ENCODE measurements at places on chromosomes 6 and 20.
A peak's percentile ranks its signal among the peaks of the same experiment; 100 is the strongest.

DNA sequence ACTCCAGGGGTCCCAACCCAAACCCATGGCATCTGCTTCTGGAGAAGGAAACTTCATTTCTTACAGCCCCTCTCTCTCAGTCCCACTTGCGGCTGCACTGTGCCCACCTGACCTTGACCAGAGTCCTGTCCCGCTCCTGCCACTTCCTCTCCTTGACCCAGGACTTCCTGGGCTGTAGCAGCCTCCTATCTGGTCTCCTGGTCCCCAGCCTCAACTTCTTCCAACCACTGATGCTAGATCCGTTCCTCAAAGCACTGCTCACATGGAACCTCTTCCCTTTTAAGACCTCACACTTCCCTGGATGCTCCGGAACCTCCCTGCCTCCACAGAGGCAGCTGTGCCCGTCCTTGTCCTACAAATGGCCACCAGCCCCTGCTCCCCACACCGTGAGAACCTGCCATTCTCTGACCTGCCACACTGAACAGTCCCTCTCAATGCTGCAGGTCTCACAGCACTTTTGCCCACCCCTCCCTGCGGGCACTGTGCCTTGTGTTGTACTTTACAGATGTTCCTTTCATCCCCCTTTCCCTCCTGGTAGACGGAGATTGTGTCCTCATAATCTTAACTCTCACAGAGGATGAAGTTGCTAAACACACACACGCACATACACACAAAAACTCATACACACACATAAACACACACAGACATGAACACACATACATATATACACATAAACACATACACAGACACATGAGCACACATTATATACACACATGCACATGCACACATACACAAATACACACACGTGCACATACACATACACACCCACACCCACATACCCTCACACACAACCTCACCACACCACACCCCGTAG, 59.6 kb upstream of the NXT1 start:
- DNase-seq, result no peak

- no peak for DNase-seq
Observed at GRCh38 chr6:51842804-51843378, 244.5 kb downstream of the PKHD1 start.

DNA sequence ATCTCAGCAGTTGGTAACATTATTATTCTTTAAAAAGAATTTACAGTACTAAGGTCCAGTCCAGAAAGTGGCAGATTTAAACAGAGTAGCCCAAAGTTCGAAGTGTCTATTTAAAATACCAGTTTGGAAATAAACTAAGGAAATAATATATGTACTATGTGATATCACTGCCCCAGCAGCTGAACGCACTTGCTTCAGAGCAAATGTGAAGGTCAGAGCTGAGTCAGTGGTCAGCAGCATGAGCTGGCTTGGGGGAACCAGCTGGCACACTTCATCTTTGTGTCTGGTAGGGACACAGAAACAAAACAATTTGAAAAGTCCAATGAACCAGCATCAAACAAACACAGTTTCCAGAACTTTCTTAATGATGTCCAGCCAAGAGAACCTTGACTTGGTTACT, 15.4 kb downstream of the TMEM14B start:
- no peak for DNase-seq

DNA sequence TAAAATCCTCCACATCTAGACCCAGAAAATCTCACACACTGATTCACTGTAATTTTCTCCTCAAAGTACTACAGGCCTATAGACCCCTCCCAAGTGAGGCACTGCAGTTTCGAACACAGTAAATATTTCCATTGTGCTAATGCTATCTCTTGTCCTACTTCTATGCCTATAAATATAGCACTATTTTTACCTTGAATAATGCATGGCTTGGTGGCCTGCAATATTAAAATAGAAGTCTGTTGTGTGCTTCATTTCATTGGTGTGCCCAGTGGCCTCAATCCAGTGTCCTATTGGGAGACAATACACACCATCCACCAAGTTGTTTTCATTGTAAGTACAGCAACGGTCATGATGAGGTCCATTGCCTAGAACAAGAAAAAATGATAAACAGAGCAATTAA, 49.4 kb downstream of the EPM2A start:
- DNase-seq, result no peak

DNA sequence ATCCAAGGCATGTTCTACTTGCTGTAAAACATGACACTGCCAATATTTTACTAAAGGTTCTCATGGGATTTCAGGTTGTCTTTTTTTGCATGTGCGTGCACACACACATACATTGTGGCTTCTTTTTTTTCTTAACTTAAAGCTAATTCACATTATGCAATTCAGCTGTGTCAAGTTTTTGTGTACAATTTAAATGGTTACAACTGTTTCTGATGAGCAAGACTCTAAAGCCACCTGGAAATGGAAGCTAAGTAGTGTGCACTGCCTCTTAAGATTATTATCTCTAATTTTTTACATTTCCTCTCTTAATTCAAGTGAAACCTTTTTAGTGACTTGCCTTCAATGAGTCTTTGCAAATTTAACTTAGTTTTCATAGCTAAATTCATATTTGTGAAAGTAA, 75.3 kb downstream of the TULP4 start:
- no peak for DNase-seq

GRCh38 chr6:45955597-45955996, 60.1 kb downstream of the CLIC5 start:
- no peak for DNase-seq

- DNase-seq, result no peak
Observed at GRCh38 chr6:167093406-167093921, 29.4 kb upstream of the CCR6 start.

DNA sequence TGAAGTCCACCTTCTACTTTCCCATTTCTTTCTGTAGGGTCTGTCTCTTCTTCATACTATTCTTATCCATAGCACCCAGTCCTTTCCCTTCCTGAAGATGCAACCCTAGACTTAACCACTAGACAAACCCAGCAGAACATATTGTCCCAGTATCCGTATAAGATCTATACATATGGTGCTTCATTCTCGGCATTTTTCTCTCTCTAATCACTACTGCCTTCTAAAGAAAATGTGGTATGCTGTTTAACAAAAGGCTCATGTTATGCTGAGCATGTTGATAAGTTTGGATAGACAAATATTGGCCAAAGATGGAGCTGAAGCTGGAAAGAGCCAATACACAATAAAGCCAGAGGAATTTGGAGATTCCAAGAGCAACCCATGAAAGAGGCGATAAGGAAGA, 212.6 kb downstream of the MAFB start:
- DNase-seq, result no peak

GRCh38 chr20:11255860-11256259, 582.1 kb upstream of the JAG1 start:
- no peak for DNase-seq

- DNase-seq, result peak; percentile 72
Observed at GRCh38 chr6:30396833-30397479, 52.0 kb downstream of the RPP21 start.

DNA sequence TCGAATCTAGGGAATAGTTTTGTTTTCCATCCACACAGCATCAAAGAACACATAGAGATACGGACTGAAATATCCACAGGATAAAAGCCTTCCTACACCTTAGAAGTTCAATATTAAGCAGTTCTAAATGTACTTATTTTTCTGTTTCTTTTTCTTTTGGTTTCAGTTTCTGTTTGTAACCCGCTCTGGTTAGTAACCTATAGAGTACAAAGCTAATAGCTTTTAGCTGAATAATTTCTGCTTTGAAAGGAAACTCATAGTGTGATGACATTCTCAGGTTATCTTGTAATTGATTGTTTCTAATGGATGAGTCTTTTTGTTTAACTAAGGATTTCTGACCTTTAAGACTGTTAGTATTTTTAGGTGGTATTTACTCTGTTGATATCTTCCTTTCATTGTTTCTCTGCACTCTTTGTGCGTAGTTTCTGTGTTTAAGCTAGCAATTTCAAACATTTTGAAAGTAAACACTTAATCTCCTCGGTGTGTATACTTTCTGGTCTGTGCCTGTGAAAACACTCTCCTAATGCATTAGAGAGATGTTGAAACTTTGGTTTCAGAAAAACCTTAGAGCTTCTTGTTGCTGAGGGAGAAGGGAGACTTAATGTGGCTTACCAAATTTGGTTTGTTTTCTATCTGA, 385.5 kb downstream of the HDGFL1 start:
- DNase-seq, result no peak

DNA sequence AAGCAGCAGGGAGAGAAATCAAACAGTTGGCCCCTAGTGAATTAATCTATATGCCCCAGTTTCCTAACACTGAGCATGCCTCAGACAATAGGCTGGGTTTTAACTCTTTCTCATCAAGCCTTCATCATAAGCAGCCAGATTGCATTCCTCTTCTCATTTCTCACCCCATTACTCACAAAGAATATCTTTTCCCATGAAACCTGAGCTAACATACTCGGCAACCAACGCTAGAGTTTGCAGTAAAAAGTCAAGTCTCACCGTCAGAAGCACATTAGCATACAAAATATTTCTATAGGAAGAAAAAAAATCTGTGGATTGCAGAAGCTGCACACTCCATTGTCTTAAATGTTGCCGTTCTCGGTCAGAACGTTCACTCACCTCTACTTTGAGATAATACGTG, 429.9 kb upstream of the ARID1B start:
- no peak for DNase-seq

DNA sequence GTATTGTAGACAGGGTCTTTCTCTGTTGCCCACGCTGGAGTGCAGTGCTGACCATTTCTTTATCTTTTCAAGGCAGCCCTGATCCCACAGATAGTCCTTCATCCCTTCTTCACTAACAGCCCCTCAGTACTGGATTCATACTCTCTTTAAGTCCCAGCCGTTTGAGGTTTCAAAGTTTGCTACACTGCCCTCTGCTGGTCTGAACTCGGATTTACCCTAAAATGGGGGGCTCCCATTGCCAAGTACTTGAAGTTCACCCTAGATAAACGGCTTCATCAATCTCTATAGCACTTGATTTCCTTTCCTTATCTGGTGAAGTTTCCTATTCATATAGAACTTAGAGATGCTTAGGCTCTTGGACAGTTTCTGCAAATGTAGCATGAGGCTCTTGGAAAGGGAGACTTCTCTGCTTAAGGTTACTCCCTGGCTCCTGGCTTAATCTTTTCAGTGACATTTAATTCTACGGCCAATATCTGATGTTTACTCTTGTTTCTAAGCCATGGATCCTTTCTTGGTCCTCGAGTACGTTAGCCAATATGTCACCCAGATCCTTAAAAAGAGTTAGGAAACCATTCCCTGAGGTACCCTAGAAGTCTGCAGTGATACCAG, 21.4 kb upstream of the PREP start:
- no peak for DNase-seq

DNA sequence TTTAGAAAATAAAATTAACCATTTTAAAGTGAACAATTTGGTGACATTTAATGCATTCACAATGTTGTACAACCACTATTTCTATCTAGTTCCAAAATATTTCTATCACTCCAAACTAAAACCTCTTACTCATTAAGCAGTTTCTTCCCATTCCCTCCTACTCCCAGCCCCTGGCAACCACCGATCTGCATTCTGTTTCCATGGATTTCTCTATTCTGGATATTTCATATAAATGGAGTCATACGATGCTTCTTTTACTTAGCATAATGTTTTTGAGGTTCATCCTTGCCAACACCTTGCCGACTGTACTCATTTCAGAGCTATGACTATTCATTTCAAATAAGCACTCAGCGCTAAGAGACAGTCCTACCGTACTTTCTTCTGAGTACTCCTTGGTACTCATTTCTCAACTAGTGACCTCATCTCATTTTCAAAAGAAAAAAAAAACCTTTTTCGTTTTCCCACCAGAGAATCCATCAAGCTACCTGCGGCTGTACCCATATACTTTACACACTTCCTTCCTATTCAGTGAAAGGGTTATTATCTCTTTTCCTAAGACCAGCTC, 259.2 kb downstream of the UTRN start:
- DNase-seq, result no peak

DNA sequence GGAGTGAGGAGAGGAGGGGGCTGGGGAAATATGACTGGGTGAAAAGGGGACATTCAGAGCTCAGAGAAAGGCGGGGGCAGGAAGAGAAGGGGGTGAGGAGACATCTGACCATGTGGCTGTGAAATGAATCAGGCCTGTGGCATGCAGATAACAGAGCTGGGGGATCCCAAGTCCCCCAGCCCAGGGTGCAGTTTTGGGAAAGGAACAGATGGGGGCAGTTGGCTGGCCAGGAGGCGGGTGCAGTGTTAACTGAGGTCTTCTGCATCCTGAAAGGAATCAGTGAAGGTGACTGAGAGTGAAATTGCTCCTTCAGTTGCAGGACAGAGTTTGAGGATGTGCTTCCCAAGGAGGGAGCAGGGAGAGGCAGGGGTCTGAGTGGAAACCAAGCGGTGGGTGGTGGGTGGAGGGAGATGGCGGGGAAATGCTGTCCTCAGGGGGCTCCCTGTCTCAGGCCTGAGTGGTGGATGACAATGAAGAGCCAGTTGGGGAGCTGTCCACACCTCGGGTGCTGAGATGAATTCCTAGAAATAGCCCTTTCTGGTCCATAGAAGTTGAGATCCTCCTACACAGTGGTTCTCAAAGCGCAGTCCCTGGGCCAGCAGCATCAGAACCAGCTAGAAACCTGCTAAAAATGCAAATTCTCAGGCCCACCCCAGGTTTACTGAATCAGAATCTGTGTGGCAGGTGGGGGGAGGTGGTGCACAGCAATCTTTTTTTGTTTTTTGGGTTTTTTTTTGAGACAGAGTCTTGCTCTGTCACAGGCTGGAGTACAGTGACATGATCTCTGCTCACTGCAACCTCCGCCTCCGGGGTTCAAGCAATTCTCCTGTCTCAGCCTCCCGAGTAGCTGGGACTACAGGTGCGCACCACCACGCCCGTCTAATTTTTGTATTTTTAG, 26.0 kb upstream of the CCDC167 start:
- DNase-seq, result no peak

DNA sequence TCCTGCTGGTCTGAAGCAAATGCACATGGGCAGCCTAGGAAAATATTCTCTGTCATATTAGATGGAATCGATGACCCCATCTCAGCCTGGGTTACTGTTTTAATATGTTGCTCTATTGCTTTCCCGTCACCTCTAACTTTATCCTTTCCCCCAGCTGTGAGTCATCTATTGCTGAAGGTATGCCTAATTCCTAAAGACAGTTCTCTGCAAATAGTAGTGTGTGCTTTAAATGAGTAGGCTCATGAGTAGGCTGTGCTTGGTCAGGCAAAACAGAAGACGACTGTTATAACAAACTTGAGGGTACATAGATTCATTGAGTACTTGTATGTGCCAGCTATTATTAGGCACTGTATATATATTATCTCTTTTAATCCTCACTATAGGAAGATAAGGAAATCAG, 47.2 kb downstream of the CTNNBL1 start:
- DNase-seq, result no peak

DNA sequence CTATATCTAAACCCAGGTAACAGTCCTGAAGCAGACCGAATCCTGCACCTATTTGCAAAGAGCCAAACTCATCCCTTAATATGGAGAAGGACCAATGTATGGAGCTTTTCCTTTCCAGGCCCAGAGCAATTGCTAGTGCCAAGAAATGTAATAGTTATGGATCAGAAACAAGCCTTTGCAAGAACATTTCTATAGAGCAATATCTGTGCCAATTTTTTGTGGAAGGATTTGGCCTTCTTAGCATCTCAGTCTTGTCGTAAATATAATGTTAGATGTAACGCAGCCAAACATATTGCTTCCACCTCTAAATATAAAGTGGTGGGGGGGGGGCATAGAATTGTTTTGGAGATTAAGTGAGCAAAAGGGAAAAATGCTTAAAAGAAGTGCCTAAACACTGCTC, 2.7 kb downstream of the KIAA0408 start:
- no peak for DNase-seq

All from GM18507 (cell line).